C1 segment of cervical spinal cord (tissue), 14 donors: ENCODE measurements at places on chromosomes 13 and 19.

DNA sequence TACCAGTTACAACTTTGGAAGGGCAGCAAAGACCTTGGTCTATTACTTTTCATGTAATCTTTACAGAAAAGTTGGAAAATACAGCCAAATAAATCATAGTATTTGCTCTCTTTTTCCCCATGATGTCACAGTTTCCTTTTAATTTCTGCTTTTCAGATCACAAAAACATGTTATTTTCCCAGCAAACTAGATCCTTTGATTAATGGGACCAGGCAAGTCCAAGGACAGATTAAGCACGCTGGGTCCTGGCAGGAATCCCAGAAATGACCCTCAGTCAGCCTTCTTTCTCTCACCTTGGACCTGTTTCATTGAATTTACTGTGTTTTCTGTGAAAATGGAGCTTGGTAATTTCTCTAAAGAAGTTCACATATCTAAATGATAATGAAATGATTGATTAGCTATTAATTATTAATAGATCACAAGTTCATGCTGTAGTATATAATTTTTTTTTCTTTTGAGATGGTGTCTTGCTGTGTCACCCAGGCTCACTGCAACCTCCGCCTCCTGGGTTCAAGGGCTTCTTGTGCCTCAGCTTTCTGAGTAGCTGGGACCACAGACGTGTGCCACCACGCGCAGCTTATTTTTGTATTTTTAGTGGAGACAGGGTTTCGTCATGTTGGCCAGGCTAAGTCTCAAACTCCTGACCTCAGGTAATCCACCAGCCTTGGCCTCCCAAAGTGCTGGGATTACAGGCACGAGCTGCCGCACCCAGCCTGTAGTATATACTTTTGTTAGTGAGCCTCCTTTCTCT is 16.0 kb downstream of the SPATA13 start:
- no peak for DNase-seq

DNA sequence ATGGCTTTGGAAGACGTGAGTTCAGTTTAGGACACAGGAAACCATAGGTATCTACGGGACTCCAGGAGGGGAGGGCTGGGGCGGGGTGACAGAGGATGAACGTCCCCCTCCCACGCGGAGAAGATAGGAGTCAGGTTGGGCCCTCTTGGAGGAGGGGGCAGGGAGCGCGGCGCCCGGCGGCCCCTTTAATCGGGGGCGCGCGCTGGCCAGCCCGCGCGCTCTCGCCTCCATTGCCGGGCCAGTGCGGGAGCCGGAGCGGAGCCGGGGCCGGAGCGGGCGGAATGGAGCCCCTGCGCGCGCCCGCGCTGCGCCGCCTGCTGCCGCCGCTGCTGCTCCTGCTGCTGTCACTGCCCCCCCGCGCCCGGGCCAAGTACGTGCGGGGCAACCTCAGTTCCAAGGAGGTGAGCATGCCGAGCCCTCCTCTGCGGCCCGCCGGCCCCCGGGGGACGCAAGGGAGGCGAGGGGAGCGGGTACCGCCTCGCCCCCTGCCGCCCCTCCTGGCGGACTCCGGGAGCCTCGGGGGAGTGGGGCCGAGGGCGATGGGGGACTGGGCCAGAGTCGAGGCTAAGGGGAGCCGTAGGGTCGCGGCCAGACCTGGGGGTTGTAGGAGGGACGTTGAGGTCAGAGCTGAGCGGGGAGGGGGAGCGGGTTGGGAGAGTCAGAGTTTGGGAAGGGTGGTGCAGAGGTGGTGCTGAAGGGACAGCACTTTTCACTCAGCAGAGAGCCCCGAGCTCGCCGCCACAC is at the start of gene TMEM145:
Gene TMEM145, plus strand, starts transcription at position 214 of the 744 bp plus-strand sequence. Its CDS starts 68 bp downstream, at position 282.
- no peak for DNase-seq

DNA sequence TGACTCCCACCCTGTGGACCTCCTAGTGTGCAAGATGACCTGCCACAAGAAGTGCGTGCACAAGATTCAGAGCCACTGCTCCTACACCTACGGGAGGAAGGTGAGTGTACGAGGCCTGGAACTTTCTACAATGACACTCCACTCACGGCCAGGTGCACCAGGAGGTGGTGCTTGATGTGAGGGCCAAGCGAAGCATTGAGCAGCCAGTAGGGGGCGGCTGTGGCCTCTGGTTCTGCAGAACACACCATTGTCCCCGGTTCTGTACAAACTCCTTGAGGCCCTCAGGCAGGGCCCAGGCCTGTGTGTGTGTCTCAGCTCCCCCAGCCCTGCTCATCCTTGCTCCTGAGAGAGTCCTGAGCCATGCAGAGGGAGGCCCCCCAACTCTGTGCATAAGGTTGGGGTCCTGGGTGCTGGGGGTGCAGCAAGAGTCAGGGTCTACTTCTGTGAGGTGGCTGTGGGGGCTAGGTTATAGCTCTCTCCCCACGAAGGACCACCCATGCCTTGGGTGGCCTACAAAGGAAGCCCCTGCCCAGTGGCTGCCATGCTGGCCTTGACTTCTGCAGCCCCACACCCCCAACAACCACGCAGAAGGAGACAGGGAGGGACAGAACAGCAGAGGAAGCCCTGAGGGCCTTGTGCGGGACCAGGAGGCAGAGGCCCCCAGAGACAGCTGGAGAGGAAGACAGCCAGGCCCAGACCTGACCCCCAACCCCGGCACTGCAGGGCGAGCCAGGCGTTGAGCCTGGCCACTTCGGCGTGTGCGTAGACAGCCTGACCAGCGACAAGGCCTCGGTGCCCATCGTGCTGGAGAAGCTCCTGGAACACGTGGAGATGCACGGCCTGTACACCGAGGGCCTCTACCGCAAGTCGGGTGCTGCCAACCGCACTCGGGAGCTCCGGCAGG is 9.7 kb upstream of the USE1 start:
- no peak for DNase-seq

DNA sequence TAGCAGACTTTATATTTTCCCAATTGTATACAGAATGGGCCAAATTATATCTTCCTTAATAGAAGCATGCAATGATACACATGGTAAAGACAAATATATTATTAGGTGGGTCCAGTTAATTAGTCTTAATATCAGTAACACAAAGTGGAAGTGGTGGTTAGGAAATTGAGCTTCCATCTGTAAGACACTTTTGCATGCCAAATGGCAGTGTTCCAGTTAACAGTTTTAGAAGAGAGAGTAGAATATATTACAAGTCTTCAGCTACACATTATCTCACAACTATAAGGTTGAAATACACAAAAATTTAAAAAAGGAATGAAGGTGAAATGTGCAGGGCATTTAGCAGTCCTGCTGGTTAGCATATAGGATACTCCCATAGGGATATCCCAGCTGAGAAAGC is 536.5 kb downstream of the PCDH9 start:
- no peak for DNase-seq

DNA sequence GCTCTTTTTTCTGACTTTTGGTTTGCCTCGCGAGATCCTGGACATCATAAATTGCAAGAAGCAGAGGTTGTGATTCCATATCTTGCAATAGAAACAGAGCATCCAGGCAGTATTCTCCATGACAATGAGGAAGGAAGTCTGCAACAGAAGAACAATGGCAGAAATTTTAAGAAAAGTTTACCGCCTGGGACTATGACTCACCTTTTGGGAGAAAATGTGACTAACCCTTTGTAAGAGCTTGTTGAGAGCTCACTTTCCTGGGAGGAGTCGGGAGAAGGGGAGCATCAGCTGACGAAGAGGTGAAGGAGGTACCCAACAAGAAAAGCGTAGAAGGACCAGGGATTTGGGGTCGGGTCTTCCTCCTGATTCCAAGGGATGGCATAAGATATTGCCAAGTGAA is 34.3 kb upstream of the TNFSF11 start:
- no peak for DNase-seq

GRCh38 chr19:28532765-28533341 is 680.1 kb downstream of the UQCRFS1 start:
- no peak for DNase-seq

GRCh38 chr19:34481861-34482379 is 362 bp downstream of the WTIP start:
- DNase-seq: no peak

GRCh38 chr13:30134578-30134977 is 172.8 kb downstream of the KATNAL1 start:
- no peak for DNase-seq

GRCh38 chr19:2329149-2329478 is 630 bp downstream of the SPPL2B start:
- DNase-seq: no peak

- DNase-seq: no peak
Observed at GRCh38 chr13:36212789-36213188, 1.6 kb downstream of the SOHLH2 start.
